ENCODE measurements at places on chromosomes 1 and 21. TPM values are rescaled to one million over a fixed set of nuclear protein-coding genes. Genes with fewer than 3 reads are reported as not detected.

The HPCAL4 gene
- total RNA-seq = 51.2 TPM

The COL8A2 gene
- total RNA-seq = 1.1 TPM

The SYTL1 gene
- total RNA-seq = not detected

The OR6K3 gene
- not detected for total RNA-seq

The MMP23B gene
- total RNA-seq = 0.31 TPM
